Hematopoietic multipotent progenitor cell treated with erythropoietin and hydrocortisone succinate and interleukin-3 and kit ligand, for 17 days (in vitro differentiated cells): ENCODE measurements at places on chromosomes 7 and 10.

DNA sequence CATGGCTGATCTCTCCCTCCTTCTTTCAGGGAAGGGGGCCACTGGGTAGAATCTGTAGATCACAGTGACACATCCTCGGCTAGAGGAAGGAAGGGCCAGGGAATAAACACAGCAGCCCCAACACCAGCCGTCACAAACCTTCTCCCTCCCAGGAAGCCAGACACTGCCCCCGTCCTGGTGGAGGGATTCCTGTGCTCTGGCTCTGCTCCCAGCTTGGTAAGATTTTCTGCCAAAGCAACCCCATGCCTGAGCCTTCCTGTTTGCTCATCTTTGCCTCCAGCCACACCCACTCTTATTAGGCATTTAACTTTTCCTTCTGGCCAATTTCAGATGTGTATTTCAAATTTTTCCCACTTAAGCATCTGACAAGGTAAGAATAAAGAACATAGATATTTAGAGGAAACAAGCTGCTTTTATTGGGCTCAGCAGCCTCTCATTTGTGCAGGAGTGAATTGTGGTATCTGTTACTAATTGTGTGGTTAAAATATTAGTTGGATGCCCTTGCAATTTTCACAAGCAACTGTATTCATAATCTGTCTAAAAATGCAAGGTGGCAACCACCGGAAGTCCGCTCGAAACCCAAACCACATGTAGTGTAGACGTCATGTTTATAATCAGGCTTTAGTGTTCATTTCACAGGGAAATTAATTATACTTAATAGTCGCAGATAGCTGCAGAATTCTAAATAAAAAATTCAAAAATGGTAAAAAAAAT lies 13.2 kb upstream of the NPS start:
- no peak for DNase-seq

GRCh38 chr7:130148561-130148960 lies 56.6 kb downstream of the TMEM209 start:
- DNase-seq, result no peak

- DNase-seq, result no peak
These were observed 16.0 kb downstream of the GIMAP8 start for GRCh38 chr7:150466477-150466876.

GRCh38 chr10:119542988-119543813 lies 682 bp upstream of the RGS10 start:
- peak; percentile 63 for DNase-seq

DNA sequence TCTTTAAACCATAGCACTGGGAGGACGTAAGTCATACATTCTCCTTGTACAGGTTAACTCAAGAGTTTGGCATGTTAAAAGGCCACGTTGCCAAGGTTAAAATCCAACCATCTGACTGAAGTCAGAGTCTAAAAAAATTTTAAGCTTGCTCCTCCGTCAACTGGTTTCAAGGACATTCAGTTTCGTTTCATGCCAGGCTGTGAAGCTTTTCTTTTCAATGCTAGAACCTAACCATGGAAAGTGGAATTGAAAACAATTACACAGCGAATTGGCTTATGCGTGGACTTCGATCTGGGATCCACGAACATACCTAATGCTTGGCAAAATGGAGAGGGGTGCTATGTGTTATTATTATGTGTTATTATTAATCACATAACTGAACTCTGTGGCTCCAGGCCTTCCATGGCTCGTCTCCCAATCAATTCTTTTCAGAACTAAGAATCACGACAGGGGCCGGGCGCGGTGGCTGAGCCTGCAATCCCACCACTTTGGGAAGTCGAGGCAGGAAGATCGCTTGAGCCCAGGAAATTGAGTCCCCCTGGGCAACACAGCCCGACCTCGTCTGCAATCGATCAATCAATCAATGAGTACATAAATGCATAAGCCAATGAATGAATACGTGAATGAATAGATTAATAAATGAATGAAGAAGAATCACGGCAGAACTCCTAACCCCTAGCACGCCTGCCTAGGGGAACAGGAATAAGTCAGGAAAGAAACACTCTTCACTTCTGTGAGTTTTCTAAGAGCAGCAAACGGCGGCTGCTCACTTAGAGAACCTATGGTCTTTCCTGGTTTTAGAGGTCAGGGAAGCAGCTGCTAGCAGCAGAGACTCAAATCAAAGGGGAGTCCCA lies 733 bp upstream of the ARL5B start:
- peak; percentile 25 for DNase-seq

DNA sequence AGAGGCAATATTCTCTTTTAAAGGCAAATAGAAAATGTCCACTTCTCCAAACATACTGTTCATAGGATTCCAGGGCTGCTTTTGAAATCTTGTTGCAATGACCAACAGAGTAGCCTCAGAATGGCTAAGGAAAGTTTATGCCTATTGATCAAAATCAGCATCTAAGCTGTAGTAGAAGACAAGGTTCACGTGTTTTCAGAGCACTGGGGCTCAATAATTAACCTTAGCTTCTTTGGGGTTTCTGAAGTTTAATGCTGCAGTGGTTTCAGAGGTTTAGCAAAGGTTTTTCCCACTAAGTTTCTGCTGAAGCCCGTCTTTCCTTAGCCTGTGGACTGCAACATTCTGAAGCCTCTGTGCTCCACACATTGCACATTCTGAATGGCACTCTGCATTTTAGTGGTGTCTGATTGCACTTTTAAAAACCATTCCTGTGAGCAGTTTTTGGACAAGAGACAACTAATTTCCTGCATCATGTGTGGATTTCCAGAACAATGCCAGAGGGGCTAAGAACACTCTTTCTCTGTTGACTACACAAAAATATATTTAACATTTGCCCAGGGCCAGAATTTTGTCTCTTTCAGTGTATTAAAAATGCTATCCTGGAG lies 342.5 kb downstream of the PTEN start:
- no peak for DNase-seq

DNA sequence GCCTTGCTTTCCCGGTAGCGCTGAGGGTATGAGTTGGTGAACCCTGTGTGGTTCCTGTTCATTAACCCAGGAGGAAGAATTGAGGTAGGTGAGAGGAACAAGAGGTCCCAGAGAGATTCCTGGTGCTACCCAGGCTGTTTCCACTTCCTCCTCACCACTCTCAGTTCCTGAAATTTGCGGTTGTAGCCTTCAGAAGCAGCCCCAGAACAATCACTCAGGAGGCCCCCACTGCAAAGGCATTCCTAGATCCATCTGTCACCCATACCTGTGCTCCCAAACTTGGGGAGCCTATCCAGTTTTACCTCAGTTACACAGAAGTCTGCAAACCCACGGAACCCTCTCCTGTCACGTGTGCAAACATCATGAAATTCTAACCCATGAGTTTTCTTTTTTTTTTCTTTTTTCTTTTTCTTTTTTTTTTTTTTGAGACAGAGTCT lies 9.0 kb upstream of the PIP4K2A start:
- no peak for DNase-seq

GRCh38 chr10:132335189-132336063 lies 3.4 kb downstream of the LRRC27 start:
- no peak for DNase-seq

DNA sequence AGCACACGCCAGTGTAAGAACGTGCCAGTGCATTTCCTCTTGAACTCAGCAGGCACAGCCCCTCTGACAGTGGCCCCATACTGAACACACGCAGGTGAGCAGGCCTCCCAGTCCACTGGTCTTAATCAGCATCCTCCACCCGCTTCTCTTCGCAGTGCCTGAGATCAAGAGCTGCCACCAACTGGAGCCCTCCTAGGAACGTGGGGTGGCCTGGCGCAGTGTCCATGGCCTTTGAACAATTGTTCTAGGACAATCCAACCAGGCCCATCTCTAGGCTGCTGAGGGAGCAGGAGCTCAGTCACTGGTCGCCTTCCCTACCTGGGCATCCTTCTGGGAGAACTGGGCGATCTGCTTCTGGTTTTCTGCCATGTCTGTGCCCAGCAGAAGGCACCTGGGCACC lies 15.2 kb downstream of the PYROXD2 start:
- DNase-seq, result no peak

GRCh38 chr7:105474045-105474444 lies 48.0 kb downstream of the PUS7 start:
- DNase-seq, result no peak

- no peak for DNase-seq
These were observed at the start of gene FAM131B for GRCh38 chr7:143362131-143363015. Gene FAM131B, minus strand, starts transcription at chr7:143362713. Its CDS starts 110 bp downstream, at chr7:143362603.

- DNase-seq, result no peak
These were observed 73.3 kb downstream of the SKIDA1 start for GRCh38 chr10:21452203-21452602.

DNA sequence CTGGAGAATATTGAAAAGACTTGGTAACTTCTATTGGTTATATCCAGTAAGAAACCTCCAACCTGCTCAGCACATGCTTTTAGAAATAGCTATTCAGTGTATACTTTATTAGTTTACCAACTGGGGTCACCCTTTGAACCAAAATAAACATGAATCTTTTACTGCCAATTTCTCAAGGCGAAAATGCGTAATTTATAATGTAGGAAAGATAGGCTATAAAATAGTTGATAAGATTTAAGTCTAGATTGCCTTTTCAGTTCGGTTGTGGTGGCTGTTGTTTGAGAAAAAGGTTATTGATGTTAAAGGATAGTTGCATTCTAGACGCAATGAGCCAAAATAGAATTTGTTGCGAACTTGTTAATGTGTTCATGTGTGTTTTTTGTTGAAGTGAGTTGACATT lies 82.6 kb upstream of the OIT3 start:
- DNase-seq, result no peak

GRCh38 chr7:29142021-29142727 lies 4.2 kb downstream of the CPVL start:
- DNase-seq, result no peak

- no peak for DNase-seq
These were observed 162.0 kb downstream of the CYP26A1 start for GRCh38 chr10:93235686-93236085.

GRCh38 chr10:63697956-63698786 lies 177.0 kb downstream of the REEP3 start:
- DNase-seq, result no peak

DNA sequence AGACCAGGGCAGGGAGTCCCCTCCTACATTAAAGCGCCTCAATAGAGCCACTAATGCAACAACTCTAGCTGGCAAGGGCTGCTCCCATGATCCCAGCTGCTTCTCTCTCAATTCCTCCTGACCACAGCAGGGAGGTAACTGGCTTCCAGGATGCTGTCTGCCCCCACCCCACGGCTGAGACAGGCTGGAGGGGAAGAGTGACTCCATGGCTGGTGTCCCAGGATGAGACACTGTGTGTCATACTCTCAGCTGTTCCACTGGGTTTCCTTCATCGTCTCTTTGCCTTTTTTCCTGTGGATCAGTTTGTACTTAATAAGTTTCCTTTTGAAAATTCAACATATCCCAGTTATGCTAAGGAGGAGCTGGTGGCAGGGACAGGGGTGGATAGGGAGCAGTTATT lies 27.7 kb upstream of the MYH16 start:
- no peak for DNase-seq

GRCh38 chr7:18086165-18087025 lies 58.7 kb upstream of the PRPS1L1 start:
- no peak for DNase-seq

DNA sequence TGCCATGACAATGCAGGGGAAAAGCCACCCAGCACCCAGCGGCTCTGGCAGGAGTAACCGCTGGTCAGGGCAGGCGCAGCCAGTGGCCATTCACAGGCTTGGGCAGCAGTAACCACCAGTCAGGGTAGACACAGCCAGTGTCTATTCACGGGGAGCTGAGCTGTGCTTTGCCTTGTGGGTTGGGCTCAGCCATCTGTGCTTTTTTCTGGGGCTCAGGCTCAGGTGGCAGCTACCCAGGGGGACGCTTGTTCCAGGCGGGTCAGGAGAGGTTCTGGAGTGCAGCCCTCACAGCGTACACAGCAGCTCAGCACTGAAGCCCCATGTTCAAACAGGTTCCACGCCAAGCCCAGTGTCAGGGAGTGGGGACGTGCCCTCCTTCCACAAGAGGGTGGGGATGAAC lies 28.5 kb downstream of the FOXL3 start:
- DNase-seq, result no peak

DNA sequence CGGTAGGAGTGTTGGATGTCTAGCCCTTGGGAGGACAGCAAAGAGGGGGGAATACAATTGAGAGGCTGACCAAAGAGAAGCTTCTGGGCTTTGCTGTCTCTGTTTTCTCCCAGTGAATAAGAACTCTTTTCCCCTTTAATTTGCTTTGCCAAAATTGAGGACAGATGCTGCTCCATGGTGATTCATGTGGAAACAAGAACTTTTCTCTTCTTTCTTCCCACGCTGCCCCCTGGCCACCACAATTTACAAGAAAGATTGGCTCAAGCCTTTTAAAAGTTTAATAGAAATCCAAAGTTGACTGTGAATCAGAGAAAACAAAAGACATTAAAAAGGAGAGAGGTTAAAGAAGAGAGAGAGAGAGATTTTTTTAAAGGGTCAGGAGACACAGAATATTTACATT lies 49.0 kb downstream of the PRR15 start:
- DNase-seq, result no peak

DNA sequence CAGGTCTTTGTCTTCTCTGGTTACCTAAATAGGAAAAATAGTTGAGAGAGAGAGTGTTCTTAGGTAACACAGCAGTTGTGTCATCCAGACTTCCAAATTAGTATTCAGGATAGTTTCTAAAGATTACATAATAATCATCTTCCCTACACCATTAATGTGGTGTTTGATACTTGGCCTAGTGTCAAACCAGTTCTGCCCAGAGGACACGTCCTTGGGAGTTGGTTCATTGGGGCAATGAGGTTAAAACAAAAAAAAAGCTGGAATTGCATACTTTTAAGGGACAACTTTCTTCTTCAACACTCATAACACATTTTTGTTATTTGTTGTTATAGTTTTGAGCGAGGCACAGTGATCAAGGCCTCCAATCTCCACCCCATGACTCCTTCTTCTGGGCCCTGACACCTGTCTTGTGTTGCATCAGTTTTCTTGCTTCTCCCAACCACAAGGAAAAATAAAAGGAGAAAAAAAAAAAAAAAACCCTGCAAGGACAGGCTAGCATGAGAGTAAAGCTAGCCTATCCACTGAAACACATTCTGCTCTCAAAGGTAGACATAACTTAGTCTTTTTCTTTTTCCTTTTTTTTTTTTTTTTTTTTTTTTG lies 28.8 kb downstream of the STN1 start:
- DNase-seq, result no peak

DNA sequence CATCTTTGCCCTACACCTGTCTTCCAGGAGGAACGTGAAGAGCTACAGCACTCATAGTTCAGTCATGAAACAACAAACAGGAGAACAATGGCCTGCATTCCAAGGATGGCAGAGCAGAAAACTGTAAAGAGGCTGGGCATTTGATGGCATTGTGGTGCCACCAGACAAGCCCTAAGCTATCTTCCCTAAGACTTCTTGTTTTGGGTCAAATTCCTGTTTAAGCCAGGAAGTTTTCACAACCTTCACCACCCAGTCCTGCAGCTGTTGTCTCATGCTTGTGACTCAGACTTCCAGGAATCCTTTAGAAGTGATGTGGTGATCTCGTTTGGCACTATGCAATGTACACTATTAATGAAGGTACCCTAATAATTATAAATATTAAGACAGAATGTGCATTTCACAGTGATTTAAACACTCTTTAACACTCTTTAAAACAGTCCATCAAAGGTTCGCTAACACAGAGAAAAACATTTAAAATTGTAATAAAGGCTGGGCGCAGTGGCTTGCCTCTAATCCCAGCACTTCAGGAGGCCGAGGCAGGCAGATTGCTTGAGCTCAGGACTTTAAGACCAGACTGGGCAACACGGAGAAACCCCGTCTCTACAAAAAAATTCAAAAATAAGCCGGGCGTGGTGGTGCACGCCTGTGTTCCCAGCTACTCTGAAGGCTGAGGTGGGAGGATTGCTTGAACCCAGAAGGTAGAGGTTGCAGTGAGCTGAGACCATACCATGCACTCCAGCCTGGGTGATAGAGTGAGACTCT lies 2.7 kb upstream of the HERPUD2 start:
- no peak for DNase-seq
